ENCODE measurements at places on chromosomes 5 and 9.

GRCh38 chr9:129801504-129801903 lies 1.5 kb upstream of the TOR1B start:
- DNase-seq = no peak

GRCh38 chr9:131639769-131640437 lies 94.6 kb downstream of the PRRT1B start:
- no peak for DNase-seq

GRCh38 chr9:96044401-96044800 lies 168.9 kb downstream of the ERCC6L2 start:
- DNase-seq = no peak

GRCh38 chr9:92504881-92505280 lies 22.6 kb upstream of the ASPN start:
- DNase-seq = no peak

DNA sequence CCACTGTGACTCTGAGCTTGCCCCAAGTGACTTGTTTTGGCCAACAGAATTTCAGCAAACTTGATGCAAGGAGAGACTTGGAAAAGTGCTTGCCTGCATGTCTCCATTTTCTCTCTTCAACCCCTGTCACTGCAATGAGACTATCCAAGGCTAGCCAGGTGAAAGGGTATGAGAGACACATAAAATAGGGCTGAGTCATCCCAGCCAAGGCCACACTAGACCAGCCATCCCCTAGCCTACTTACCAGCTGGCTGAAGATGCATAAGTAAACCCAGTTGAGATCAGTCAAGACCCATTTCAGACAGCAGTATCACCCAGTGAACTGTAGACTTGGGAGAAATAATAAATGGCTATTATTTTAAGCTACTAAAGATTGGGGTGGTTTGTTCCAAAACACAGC lies 52.9 kb upstream of the VLDLR start:
- DNase-seq = no peak

DNA sequence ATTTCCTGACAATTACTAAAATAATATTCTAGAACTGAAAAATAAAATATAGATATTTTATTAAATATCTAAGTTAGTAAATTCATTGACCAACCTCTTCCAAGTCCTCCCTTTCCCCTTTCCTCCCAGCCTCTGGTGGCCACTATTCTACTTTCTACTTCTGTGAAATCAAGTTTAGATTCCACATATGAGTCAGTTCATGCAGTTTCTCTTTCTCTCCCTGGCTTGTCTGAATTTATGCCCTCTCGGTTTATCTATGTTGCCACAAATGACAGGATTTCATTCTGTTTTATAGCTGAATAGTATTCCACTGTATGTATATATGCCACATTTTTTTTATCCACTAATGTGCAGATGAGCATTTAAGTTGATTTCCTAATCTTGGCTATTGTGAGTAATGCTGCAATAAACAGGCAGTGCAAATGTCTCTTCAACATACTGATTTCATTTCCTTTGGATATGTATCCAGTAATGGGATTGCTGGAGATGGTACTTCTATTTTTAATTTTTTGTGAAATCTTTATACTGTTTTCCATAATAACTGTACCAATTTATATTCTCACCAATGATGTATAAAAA lies 52.3 kb downstream of the WDR36 start:
- DNase-seq = no peak

- no peak for DNase-seq
Measured at GRCh38 chr5:165805756-165806155, 2300.3 kb downstream of the MAT2B start.
